ENCODE measurements at places on chromosomes 5 and 9. TPM values are rescaled to one million over a fixed set of nuclear protein-coding genes. Genes with fewer than 3 reads are reported as not detected.

Gene ACOT12
- 0.98 TPM for total RNA-seq

Gene UQCRQ
- 76.2 TPM for total RNA-seq

Gene CDH9
- 10.3 TPM for total RNA-seq

Gene FCN1
- total RNA-seq, result 0.98 TPM

Measured in temporal lobe (tissue), 4 donors.